ENCODE measurements at places on chromosomes 11 and 22. TPM values are rescaled to one million over a fixed set of nuclear protein-coding genes. Genes with fewer than 3 reads are reported as not detected.

The CD3E gene
- polyA plus RNA-seq = 0.06 TPM

The PGR gene
- not detected for polyA plus RNA-seq

The LRRC75B gene
- polyA plus RNA-seq = 4.3 TPM

The OR5P2 gene
- polyA plus RNA-seq = 0.06 TPM

The CDC42BPG gene
- polyA plus RNA-seq = 2.2 TPM

The OR51B2 gene
- polyA plus RNA-seq = not detected

The HTATIP2 gene
- 45.1 TPM for polyA plus RNA-seq

The BDNF gene
- 0.35 TPM for polyA plus RNA-seq

The DGCR6 gene
- polyA plus RNA-seq = 0.88 TPM

The C2CD2L gene
- 2.8 TPM for polyA plus RNA-seq

- H3K36me3 ChIP-seq = no peaks in the 10 kb centered on the region
- H3K4me3 ChIP-seq = no peak overlapping the region
- no peak overlapping the region for H3K27ac ChIP-seq
- H3K27me3 ChIP-seq = no peaks in the 10 kb centered on the region
- H3K4me1 ChIP-seq = no peaks in the 10 kb centered on the region
Measured at GRCh38 chr11:128948583-128948982, 5.9 kb upstream of the TP53AIP1 start.

DNA sequence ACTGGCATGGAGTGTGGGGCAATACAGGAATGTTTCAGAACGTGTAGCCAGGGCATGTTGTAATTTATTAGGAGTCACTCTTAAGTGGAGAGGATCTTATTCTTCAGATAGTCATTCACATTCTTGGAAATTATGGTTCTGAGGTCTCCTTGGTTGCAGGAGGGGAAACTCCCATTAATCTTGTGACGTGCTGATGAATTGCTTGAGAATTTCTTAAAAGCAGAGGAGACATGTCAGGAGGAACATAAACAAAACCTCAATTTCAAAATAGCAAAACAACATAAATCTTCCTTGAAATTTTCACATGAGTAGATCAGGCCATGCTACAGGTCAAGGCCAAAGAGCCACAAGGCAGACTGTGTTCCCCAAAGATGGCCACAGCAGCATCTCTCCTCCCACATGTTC lies 50.4 kb downstream of the ADM start:
- peaks cover 37% of the 10 kb centered on the region for H3K4me1 ChIP-seq
- no peaks in the 10 kb centered on the region for H3K27me3 ChIP-seq
- peak; percentile 35 for DNase-seq
- peak overlapping the region; percentile 28 for H3K27ac ChIP-seq

DNA sequence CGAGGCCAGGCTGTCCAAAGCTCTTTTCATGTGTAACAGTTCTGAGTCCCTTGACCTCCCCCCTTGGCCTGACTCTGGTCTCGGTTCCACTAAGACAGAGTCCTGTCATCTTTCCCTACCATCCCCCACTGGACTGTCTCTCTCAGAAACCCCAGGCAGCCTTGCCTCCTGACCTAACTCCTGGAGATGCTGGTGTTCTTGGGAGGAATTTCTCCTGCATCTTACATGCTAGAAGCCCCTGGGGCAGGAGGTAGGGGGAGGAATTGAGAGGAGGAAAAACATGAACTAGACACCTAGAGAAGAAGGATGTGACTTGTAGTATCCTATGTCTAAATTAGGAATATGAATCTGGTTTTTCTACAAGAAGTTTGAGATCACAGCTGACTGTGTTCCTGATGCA lies 648 bp upstream of the IL18BP start:
- H3K4me3 ChIP-seq = no peak overlapping the region
- DNase-seq = no peak
- H3K36me3 ChIP-seq = peaks cover 8% of the 10 kb centered on the region
- no peaks in the 10 kb centered on the region for H3K27me3 ChIP-seq
- no peak overlapping the region for H3K27ac ChIP-seq
- H3K4me1 ChIP-seq = no peaks in the 10 kb centered on the region

DNA sequence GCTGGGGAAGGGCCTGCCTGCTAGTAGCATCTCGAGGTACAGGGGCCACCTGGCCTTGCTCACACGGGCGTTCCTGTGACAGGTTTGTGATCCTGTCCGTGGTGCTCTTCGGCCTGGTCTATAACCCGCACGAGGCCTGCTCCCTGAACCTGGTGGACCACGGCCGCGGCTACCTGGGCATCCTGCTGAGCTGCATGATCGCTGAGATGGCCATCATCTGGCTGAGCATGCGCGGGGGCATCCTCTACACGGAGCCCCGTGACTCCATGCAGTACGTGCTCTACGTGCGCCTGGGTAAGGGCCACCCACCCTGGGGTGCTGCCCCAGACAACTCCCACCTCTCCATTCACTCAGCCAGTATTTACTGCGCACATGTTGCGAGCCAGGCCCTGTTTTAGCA lies 31.8 kb upstream of the MYRF start:
- no peaks in the 10 kb centered on the region for H3K36me3 ChIP-seq
- no peak overlapping the region for H3K4me3 ChIP-seq
- H3K4me1 ChIP-seq = no peaks in the 10 kb centered on the region
- no peak overlapping the region for H3K27ac ChIP-seq
- DNase-seq = no peak

GRCh38 chr11:70646272-70647049 lies 248.1 kb downstream of the CTTN start:
- no peak overlapping the region for H3K27ac ChIP-seq
- no peak for DNase-seq
- H3K36me3 ChIP-seq = no peaks in the 10 kb centered on the region
- H3K4me3 ChIP-seq = no peak overlapping the region

- peak overlapping the region; percentile 75 for H3K27ac ChIP-seq
- DNase-seq = no peak
- no peak overlapping the region for H3K4me3 ChIP-seq
- no peaks in the 10 kb centered on the region for H3K27me3 ChIP-seq
- peaks cover 19% of the 10 kb centered on the region for H3K4me1 ChIP-seq
- peaks cover 38% of the 10 kb centered on the region for H3K36me3 ChIP-seq
Measured at GRCh38 chr11:763073-763463, 14.2 kb downstream of the GATD1 start.

DNA sequence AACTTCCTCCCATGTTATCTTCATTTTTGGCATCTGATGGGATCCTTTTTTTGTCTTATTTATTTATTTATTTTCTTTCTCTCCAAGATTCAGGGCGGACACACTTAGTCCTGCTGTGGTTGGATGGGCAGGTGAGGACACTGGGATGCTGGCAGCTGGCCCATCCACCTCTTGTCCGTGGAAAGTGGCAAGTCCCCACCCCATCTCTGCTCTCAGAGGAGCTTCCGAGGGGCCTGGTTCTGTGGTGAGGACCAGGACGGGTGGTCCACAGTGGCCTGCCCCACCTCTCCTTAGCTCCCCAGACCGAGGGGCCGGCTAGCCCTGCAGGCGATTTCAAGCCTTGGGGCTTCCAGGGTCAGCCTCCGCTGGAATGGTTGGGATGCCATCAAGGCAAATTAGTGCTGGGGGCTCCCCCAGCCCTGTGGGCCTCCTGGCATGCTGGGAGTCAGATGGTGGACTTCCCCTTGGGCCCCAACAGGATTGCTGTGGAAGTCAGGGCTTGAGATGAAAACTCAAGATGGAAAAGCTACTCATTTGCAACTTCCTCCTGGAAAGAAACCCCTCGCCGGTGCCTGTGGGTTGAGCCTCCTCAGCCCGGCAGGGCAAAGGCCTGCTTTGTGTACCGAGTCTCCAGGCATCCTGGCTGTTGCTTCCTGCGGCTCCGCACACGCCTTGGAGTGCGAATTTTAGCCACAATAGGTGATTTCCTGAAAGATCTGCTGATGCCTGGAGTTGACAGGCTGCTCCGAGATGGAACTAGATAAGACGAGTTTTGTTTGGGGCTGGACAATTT lies 31.2 kb upstream of the LINC01488 start:
- H3K27me3 ChIP-seq = no peaks in the 10 kb centered on the region
- H3K36me3 ChIP-seq = no peaks in the 10 kb centered on the region
- no peaks in the 10 kb centered on the region for H3K4me1 ChIP-seq
- no peak overlapping the region for H3K4me3 ChIP-seq
- no peak for DNase-seq
- H3K27ac ChIP-seq = no peak overlapping the region

DNA sequence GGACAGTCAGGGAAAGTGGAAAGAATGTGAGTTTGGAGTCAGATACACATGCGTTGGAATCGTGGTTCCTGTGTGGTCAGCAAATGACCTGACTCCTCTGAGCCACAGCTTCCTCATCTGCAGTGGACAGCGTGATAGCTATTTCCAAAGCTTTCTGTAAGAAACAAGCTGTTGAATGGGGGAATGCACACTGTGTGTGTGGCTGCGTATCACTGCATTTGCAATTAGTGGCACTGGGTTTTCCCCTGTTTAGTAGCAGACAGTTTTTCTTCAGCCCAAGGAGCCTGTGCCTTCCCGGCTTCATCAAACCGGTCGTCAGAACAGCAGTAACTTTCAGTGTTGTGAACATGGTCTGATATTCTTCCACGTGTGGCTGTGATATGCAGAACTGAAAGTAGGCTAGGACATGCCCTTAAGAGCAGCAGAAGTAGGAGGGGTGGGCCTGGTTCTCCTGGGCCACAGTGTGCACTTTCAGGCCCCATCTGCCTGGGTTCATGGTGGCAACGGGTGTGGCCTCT lies 121.5 kb downstream of the RRAS2 start:
- H3K4me3 ChIP-seq = no peak overlapping the region
- H3K36me3 ChIP-seq = no peaks in the 10 kb centered on the region
- no peak overlapping the region for H3K27ac ChIP-seq

DNA sequence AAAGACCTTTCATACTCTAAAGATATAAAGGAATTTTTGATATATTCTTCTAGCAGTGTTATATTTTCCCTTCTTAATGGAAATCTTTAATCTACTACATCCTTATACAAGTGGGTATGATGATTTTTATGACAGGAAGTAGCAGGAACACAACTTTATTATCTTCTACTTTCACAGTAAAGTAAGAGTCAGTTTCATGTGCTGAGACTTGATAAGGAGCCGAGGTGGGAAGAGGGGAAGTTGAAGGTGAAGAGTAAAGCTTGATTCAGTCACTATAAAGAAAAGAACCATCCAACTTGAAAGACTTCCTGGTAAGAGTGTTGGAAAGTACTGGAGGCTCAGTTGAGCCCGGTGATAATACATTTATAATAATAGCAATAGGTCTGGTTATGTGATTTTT lies 82.1 kb upstream of the PTH start:
- DNase-seq = no peak
- H3K36me3 ChIP-seq = no peaks in the 10 kb centered on the region
- no peaks in the 10 kb centered on the region for H3K4me1 ChIP-seq

DNA sequence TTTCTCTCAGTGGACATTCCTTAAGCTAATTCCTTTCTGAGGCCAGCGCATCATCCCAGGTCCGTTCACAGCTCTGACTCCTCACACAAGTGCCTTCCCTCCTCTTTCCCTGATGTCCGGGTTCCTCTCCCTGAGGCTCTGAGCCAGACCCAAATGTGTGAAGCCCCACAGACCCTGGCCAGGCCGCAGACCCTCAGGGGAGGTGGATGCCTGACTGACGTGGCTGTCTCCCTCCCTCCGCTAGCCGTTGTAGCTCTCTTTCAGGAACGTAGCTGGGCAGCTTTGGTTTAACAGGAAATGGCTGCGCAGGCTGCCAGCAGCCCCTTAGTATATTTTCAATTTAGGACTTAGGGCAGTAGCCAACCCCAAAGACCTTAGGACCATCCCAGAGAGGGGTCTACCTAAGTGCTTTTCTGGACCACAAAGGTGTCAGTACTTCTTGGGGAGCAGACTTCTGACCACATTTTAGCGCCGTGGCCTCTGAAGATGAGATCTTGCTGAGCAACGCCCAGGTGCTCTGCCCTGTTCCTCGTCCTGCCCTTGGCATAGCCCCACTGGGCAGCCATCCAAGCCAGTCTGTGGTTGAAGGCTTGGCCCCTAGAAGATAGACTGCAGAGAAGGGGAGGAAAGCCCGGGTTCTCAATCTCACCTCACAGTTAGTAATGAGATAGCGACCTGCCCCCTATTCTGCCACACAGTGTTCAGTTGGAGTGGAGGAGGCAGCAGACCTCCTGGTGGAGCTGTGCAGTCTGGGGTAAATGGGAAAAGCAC lies 27.0 kb downstream of the MYBPC3 start:
- no peak for DNase-seq
- no peak overlapping the region for H3K27ac ChIP-seq
- no peak overlapping the region for H3K4me3 ChIP-seq
- H3K36me3 ChIP-seq = peaks cover 27% of the 10 kb centered on the region

DNA sequence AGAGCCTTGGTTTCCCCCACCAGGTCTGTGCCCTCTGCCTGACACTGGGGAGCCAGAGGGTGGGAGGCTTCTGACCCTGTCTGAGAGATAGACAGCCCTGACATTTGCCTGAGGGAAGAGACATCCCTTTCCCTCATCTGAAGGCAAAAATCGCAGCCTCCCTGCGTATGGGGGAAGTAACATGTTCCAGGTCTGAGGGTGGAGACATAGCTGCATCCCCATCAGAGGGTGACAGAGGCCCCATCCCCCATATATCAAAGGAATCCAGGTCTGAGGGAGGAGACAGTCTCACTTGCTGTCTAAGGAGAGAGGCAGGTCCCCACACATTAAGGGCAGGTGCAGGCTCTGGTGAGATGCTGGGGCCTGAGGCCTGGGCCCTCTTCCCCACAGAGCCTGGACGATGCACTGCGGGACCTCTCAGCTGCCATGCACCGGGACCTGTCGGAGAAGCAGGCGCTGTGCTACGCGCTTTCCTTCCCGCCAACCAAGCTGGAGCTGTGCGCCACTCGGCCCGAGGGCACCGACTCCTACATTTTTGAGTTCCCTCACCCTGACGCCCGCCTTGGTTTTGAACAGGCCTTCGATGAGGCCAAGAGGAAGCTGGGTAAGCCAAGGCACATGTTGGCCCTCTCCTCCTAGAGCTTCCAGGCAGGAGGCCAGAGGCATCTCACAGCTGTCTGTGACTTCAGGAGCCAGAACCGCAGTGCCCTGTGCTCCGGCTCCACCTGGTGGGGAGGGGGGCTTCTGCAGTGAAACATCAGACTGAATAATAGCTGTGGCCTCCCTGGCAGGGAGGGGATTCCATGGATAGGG lies 16.1 kb upstream of the RELT start:
- no peak overlapping the region for H3K27ac ChIP-seq
- peaks cover 7% of the 10 kb centered on the region for H3K36me3 ChIP-seq
- no peak overlapping the region for H3K4me3 ChIP-seq
- DNase-seq = no peak

GRCh38 chr11:61913699-61914395 lies 3.5 kb downstream of the RAB3IL1 start:
- H3K27me3 ChIP-seq = peaks cover 28% of the 10 kb centered on the region
- no peak overlapping the region for H3K4me3 ChIP-seq
- H3K27ac ChIP-seq = no peak overlapping the region
- H3K36me3 ChIP-seq = no peaks in the 10 kb centered on the region

Data from keratinocyte (primary cell).